ENCODE measurements at places on chromosomes 4 and X.
A peak's percentile ranks its signal among the peaks of the same experiment; 100 is the strongest.

GRCh38 chr4:169151671-169152070 lies 119.1 kb downstream of the SH3RF1 start:
- no peak for DNase-seq

GRCh38 chrX:1222531-1223241 lies 10.2 kb upstream of the CRLF2 start:
- DNase-seq, result no peak

GRCh38 chr4:122914292-122914904 lies 8.0 kb downstream of the NUDT6 start:
- no peak for DNase-seq

DNA sequence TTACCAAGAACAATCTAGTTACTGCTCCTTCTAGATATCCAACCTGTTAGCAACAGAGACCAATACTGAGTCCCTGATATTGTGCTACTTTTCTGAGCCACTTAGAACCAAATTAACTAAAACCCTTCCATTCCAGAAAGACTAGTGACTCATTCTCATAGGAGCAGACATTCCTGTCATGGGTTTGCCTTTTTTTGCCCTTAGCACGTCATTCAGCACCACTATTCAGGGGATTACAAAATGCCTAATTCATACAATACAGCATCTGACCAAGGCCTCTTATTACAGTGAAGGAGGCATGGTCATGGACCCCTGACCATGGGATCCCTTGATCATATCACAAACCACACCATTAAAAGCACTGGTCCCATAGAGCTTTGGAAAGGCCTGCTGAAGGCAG lies 123.8 kb upstream of the CXCL13 start:
- no peak for DNase-seq

GRCh38 chr4:138627096-138627495 lies 384.9 kb upstream of the SLC7A11 start:
- no peak for DNase-seq

DNA sequence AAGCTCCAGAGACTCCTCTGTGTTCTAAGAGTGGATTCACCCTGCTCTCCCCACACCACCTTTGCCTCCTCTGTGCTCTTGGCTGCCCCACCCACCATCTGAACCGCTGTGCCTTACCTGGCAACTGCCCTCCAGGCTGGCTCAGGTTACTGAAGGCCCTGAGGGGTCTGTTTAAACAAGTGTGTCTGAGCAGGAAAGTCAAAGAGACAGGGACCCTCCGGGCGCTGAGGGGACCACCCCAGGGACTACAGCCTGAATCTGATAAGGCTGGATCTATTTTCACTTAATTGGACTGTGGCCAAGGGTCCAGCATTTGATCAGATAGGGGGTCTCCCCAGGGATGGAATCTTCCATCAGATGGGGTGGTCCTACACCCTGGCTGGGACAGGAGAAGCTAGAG lies 10.4 kb upstream of the MSX1 start:
- DNase-seq, result no peak

DNA sequence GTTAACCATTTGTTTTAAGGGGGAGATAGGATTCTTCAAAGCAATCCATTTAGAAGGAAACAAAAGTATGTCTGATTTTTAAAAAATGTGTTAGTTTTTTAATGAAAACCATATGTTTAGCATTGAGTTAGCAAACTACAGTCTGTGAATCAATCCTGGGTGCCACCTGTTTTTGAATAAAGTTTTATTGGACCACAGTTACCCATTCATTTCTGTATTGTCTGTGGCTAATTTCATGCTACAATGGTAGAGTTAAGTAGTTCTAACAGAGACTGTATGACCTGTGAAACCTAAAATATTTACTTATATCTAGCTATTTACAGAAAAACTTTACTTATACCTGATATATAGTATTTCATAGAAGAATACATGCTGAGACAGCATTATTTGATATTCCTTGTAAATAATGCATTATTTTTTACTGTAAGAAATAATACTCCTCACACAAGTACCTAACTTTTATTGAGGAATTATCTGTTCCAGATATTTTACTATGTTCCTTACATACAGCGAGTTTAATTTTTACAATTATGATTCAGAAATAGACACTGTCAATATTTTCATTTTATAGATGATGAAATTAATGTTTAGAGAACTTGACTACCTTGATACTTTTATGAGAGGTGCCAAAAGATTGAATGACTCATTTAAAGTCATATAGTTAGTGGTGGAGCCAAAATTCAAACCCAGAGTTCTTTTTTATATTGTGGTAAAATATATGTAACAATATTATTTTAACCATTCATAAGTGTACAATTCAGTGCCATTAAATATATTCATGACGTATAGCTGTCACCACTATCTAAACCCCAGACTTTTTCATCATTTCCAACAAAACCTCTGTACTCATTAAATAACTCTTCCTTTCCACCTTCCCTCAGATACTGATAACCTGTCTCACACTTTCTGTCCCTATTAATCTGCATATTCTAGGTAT lies 122.0 kb downstream of the GLUD2 start:
- DNase-seq, result no peak

DNA sequence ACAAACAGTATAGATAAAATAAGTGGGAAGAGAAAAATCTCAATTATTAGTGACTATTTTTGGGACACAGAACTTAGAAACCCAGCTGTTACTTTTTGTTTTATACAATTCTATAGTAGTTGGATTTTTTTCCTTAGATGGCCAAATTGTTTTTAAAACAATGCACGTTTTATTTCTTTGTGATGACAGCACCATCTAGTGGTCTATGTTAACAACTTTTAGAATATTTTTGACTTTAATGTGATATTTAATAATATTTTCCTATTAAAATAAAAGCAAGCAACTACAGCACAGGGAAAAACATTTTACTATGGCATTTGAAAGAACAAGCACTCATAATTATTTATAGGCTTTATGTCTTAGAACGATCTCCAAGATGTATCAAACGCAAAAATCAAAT lies 5.6 kb upstream of the SMIM31 start:
- no peak for DNase-seq

GRCh38 chr4:165709973-165710526 lies 163.0 kb upstream of the TLL1 start:
- DNase-seq, result no peak

DNA sequence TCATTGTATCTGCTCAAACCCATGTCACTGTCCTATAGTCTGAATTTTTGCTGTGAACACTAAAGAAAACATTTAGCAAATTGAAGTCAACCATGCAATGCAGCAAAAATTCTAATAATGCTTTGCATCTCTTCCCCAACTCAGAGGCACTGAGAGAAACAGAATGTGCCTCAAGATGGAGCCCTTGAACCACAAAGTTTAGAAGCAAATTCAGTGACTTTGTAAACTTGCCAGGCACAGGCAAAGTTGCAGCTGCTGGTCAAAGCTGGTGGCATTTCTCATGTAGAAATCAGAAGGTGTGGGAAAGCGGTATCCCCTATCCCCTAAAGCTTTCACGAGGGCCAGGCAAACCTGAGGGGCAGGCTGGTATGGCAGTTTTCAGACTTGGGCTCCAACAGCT lies 121.7 kb upstream of the DIPK2B start:
- peak; percentile 6 for DNase-seq

DNA sequence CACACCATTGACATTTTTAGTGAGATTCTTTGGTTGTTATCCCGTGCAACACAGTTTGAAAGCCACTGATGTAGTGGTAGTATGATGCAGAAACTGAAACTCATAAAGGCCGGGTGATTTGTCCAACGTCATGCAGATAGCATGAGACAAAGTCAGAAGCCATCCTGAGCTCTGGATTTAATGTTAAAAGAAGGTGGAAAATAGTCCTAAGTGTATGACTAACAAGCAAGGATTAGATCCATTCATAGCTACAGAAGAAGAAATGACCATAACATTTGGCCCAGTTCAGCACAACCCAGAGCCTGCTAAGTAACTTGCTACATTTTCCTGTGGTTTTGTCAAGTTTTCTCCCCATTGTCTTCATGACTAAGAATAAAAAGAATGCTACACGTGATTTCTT lies 142.4 kb downstream of the AMELX start:
- DNase-seq, result no peak

- DNase-seq, result peak; percentile 61
Measured at GRCh38 chrX:55488593-55489313, 895 bp downstream of the USP51 start.

DNA sequence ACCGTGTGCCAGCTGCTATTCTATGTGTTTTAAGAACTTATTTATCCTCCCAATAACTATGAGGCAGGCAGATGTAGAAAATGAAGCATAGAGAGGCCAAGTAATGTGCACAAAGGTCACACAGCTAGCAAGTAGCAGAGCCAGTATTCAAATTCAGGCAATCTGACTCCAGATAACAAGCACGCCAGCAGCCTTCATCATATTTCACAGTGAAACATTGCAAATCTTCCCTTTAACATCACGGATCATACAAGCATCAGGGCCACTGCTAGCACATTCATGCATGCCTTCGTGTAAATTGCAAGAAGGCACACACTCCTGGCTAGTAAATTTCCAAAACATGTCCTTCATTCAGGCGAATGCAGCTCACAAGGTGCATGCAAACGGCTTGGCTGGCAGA lies 33.1 kb downstream of the MAOB start:
- no peak for DNase-seq

- DNase-seq, result no peak
Measured at GRCh38 chr4:170464614-170465197, 374.9 kb upstream of the AADAT start.

- DNase-seq, result no peak
Measured at GRCh38 chrX:45400027-45400779, 199.5 kb upstream of the DIPK2B start.

DNA sequence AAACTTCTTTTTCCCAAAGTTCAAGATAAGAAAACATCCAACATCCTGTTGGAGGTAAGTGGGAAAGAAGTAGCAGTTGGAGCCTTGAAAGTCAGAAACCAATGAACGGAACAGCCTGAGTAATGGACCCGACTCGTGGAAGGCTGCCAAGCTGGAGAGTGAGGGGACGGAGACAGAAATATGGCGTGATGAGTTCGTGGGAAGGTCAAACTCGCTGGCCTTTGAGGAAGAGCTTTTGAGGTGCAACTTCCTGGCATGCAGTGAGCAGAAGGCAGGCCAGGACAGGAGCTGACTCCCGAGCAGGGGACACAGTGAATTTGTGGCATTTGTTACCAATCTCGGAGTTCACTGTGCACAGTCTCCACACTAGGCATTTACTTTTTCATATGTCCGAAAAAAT lies 1.0 kb upstream of the TRIML1 start:
- no peak for DNase-seq

DNA sequence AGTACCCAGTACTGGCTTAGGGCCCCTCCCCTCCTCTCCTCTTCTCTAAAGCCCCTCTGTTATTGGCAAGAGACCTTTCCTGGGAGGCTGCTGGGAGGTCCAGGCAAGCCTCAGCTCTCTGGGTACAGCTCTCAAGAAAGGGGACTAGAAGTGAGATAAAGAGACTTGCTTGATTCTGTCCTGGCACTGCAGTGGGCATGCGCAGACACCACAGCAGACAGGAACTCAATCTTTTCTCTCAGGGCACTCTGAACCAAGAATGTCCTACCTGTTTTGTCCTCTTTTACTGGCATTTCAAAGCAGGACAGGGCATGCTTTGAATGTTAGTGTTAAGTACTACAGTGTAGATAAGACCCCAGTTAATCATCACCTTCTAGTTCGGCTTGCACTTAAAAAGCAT lies 74.9 kb downstream of the NYX start:
- DNase-seq, result no peak

GRCh38 chr4:190019023-190019858 lies 7.8 kb downstream of the FRG2 start:
- DNase-seq, result no peak

- no peak for DNase-seq
Measured at GRCh38 chr4:104616401-104616820, 121.7 kb upstream of the CXXC4 start.

- no peak for DNase-seq
Measured at GRCh38 chrX:124332481-124333424, at the start of gene TEX13D. Gene TEX13D (plus strand): TSS chrX:124332660. CDS start chrX:124332918, 258 bp downstream.

DNA sequence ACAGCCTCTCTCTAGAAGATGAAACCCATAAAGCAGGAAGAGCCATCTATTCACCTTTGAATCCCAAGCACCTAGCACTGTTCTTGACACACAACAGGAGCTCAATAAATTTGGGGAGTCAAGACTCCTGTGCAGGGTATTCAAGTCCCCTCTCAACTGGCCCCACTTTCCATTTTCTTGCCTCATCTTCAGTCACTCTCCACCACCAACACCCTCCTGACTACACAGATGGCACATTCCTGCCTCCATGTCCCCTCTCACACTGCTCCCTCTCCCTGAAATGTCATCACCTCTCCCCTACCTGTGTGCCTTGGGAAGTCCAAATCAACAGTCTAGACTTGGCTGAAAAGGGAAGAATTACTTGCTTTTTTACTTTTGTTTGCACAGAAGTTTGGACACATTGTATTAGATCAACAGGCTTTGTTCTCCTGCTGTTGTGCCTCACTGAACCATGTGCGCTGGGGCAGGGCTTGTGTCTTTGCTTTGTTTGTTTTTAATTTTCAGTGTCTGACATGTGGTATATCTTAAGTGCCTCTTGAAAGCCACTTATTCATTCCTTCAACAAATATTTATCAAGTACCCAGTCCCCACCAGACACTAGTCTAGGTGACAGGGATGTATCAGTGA lies 85.1 kb downstream of the APBB2 start:
- no peak for DNase-seq

DNA sequence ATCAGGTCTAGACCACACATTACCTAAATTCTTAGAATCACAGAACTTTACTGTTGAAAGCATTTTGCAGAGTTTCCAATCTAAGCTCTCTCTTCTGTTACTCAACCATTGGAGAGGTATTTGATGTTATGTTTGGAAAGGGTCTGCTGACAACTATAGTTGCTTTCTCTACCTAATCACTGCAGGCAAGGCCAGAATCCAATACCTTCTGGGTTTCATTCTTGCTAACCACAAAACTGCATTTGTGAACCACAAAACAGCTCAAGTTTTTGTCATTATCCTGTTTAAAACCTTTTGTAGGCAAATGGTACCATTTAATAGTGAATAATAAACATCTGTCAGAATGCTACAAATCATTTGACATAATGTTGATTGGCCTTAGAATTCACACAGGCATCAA lies 380.1 kb downstream of the GASK1B start:
- DNase-seq, result no peak

- no peak for DNase-seq
Measured at GRCh38 chrX:18855919-18856644, 127.8 kb downstream of the PHKA2 start.

DNA sequence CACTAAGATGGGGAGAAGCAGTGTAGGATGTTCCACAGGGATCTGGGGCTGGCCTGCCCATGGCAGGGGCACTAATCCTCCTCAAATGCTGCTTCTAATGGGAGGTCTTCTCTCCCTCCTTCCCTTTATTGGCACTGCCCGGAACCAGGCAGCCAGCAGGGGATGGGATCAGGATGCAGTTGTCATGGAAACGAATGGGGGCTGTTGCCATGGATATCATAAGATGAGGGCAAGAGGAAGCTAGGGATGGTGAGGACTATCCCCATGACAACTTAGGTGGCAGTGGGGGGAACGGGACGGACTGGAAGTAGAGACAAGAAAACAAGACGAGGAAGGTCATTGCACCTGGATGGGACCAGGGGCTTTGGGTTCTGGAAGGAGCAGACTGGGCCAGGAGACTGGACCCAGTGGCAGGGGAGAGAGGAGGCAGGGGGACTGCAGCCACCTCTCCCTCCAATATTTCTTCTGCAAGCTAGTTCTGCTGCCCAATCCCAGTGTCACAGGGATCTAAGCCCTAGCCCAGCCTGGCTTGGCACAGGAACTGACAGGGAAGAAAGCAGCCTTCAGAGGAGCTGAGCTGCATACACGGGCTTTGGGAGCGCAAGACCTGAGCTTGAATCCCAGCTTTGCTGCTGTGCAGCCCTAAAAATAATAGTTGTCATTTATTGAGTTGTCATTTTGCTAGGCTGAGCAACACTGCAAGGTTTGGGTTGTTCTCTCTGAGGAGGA lies 19.0 kb downstream of the IQSEC2 start:
- no peak for DNase-seq
